Thyroid gland (tissue), 4 donors: ENCODE measurements at places on chromosomes 5 and 9. TPM values are rescaled to one million over a fixed set of nuclear protein-coding genes. Genes with fewer than 3 reads are reported as not detected.

GRCh38 chr9:138023394-138024124 lies 146.0 kb downstream of the CACNA1B start:
- no peak for DNase-seq

GRCh38 chr9:104855807-104856206 lies 72.1 kb downstream of the ABCA1 start:
- DNase-seq: no peak

DNA sequence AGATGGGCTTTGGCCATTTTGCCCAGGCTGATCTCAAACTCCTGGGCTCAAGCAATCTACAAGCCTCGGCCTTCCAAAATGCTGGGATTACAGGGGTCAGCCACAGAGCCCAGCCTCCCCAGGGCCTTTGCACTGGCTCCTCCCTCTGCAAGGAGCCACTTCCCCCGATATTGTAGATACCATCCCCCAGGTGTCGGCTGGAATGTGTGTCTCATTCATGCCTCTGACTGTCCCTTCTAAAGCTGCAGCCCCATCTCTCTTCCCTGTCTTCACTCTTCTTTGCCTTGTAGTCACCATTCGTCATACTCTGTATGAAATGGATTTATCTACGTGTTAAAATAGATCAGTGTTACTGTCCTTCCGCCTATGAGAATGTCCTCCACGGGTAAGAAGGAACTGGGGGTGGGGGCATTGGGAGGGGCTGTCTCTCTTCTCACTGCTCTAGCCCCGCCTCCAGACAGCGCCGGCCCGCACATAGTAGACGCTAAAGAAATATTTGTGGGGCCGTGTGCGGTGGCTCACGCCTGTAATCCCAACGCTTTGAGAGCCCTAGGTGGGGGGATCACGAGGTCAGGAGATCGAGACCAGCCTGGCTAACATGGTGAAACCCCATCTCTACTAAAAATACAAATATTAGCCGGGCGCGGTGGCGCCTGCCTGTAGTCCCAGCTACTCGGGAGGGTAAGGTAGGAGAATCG lies 68.5 kb downstream of the LMX1B start:
- DNase-seq: no peak

- DNase-seq: no peak
These were observed 455.4 kb downstream of the GADD45G start for GRCh38 chr9:90060256-90060655.

DNA sequence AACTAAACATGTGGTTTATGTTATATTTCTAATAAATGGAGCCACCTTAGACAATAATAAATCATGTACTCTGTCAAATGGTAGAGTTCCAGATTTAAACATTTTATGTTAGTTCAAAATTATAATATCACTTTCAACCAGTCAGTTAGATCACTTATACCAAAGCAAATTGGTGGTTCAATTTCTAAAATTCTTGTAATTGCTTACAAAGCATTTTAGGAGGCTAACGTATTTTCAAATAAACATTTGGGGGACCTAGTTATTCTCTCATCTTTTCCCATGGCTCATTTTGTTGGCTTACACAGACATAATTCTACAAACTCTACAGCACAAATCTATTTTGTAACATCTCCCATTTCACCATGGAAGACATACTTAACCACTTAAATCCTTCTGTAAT lies 39.9 kb downstream of the EDIL3 start:
- no peak for DNase-seq

DNA sequence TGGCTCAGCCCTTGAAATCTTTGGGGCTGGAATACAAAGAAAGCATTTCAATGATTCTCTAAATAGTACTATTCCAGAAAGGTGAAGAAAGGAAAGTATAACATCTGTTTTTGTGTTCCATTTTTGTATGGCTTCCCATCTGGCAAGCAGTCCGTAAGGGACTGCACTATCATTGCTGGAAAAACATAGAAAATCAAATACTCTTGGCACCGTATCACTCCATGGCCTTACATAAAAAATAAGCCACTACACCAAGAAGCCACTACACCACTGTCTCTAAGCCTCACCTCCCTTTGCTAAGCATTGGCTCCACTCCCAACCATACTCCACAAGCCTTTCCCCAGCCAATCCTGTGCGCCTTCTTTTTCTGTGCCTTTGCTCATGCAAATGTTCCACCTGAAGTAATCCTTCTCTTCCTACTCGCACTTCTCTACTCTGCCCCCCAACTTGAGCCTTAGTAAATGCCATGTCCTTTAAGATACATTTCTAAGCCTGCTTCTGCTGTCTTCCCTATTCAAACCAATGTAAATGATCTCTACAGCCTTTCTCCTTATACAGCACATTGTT lies 454.6 kb upstream of the TUSC1 start:
- peak; percentile 24 for DNase-seq

DNA sequence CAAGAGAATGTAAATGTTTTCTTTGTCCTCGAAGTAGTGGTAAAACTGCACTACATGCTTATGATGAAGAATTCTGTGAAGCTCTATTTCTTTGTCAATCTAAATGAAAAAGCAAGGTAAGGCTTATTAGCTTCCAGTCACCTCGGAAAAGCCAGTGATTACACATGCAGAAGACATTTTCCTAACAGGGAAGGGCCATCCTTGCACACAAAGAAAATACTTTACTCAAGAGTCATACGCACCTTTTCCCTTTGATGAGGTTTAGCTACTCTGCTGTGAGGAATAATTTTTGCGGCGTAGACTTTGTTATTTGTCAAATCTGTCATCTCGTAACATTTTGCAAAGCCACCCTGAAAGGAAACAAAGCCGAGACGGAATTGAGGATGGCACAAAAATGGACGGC lies 1.1 kb downstream of the PLK2 start:
- no peak for DNase-seq

GRCh38 chr9:88536023-88536324 lies 996 bp downstream of the NXNL2 start:
- DNase-seq: peak; percentile 7

DNA sequence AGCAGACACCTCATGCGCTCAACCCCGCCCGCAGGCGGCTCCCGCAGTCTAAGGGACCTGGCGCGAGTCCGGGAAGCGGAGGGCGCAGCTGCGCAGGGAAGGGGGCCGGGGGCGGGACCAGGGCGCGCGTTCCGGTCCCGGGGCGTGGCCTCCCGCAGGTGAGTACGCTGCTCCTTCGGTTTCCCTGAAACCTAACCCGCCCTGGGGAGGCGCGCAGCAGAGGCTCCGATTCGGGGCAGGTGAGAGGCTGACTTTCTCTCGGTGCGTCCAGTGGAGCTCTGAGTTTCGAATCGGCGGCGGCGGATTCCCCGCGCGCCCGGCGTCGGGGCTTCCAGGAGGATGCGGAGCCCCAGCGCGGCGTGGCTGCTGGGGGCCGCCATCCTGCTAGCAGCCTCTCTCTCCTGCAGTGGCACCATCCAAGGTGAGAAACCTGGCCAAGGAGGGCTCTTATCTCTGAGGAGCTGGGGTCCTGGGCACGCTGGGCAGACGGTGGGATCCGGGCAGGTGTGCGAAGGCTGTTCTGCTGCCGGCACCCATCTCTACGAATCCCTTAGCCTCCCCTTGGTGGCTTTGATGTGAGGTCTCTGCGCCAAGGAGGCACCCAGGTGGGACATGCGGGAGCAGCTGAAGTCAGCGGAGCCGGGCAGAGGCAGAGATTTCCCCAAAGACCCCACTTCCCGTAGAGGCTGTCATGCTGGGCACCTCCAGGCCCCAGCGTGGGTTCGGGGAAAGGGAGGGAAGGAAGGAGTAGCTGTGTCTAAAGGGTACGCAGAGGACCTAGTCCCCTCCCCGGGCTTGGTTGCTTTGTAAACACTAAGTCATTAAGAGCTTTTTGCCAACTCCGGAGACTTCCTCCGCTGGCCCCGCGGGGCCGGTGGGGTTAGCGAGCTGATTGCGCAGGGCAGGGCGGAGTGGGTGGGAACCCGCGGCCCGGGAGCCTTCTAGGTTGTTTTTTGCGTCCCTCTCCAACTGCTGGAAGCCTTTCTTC lies at the start of gene F2RL1:
F2RL1 (plus strand) TSS at position 187 of the 988 bp plus-strand sequence; CDS start at position 340, 153 bp downstream.
- peak; percentile 92 for DNase-seq

GRCh38 chr5:177498013-177498787 lies 796 bp upstream of the PDLIM7 start:
- peak; percentile 42 for DNase-seq

DNA sequence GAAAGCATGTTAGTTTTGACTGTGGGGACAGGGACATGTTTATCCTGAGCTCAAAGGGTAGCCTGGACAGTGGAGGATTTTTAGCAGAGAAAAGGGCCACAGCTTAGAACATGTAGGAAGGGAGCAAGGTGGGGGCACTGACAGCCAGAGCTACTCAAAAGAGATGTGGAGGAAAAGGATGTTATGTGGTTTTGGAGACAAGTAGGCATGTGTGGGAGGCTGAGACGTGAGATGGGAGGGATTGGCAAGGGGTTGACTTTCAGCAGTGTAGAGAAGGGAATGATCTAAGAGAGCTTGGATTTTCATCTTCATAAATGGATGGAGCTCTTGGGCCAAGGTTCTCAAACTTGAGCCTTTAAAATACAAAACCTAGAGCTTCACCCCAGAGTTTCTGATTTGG lies 24.0 kb downstream of the SYK start:
- DNase-seq: no peak

OR1K1 gene
- total RNA-seq: not detected

ENTREP1 gene
- 120 TPM for total RNA-seq

CTNND2 gene
- total RNA-seq: 0.54 TPM

PCDHA3 gene
- total RNA-seq: 1.2 TPM

PROB1 gene
- total RNA-seq: 1.6 TPM

SPINK6 gene
- total RNA-seq: not detected

CCL19 gene
- not detected for total RNA-seq

HEMGN gene
- total RNA-seq: 0.27 TPM
